Naive thymus-derived CD8-positive, alpha-beta T cell (primary cell): ENCODE measurements at places on chromosomes 7 and 10. TPM values are rescaled to one million over a fixed set of nuclear protein-coding genes. Genes with fewer than 3 reads are reported as not detected.

Gene MRC1
- total RNA-seq, result 1.2 TPM

Gene MKX
- not detected for total RNA-seq

Gene OR2A42
- 0.16 TPM for total RNA-seq

Gene C10orf95
- 0.73 TPM for total RNA-seq

GRCh38 chr7:1920266-1920681 lies 250.2 kb downstream of the ELFN1 start:
- no peak for DNase-seq
- H3K27ac ChIP-seq, result peak overlapping the region; percentile 91
- no peaks in the 10 kb centered on the region for H3K27me3 ChIP-seq
- H3K36me3 ChIP-seq, result peaks cover 21% of the 10 kb centered on the region
- peak overlapping the region; percentile 88 for H3K4me3 ChIP-seq

- no peak overlapping the region for H3K4me3 ChIP-seq
- no peaks in the 10 kb centered on the region for H3K36me3 ChIP-seq
- H3K27me3 ChIP-seq, result no peaks in the 10 kb centered on the region
- DNase-seq, result no peak
- H3K4me1 ChIP-seq, result no peaks in the 10 kb centered on the region
- H3K27ac ChIP-seq, result no peak overlapping the region
Measured at GRCh38 chr7:126079151-126079550, 1149.5 kb upstream of the POT1 start.
